ENCODE measurements at places on chromosomes 11 and 22.
A peak's percentile ranks its signal among the peaks of the same experiment; 100 is the strongest.

GRCh38 chr22:27913162-27913741 lies 5.8 kb downstream of the PITPNB start:
- no peak for DNase-seq

GRCh38 chr11:22337596-22338485 lies at the start of gene SLC17A6:
TSS of gene SLC17A6 (plus strand) at chr11:22338381. CDS start at chr11:22338534, 153 bp downstream.
- no peak for DNase-seq

DNA sequence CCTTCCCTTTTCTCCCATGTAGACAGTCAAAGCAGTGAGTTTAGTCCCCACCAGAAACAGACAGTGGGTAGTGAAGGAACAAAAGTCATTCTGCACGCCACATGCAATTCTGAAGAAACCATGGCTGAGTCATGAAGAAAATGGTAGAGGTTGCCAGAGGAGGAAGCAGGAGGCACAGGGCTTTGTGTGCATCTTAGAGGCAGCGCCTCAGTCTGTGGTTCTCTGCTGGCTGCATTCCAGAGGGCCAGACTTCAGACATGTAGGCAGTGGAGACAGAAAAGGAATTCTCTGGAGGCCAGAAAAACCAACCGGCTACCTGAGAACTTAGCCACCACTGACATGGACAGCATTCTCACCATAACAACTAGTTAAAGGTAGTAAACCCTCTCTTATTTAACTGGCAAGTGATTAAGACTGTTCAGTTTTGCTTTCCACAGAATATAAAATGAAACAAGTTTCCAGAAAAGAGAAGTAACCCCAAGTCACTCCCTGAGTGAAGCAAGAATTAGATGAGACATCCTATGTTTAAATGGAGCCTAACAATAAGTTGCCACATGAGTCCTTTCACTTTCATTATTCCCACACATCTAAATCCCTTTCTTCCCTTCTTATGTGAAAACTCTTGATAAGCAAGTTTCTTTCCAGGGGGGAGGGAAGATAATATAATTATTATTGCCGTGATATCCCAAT lies 556.1 kb downstream of the SOX6 start:
- no peak for DNase-seq

DNA sequence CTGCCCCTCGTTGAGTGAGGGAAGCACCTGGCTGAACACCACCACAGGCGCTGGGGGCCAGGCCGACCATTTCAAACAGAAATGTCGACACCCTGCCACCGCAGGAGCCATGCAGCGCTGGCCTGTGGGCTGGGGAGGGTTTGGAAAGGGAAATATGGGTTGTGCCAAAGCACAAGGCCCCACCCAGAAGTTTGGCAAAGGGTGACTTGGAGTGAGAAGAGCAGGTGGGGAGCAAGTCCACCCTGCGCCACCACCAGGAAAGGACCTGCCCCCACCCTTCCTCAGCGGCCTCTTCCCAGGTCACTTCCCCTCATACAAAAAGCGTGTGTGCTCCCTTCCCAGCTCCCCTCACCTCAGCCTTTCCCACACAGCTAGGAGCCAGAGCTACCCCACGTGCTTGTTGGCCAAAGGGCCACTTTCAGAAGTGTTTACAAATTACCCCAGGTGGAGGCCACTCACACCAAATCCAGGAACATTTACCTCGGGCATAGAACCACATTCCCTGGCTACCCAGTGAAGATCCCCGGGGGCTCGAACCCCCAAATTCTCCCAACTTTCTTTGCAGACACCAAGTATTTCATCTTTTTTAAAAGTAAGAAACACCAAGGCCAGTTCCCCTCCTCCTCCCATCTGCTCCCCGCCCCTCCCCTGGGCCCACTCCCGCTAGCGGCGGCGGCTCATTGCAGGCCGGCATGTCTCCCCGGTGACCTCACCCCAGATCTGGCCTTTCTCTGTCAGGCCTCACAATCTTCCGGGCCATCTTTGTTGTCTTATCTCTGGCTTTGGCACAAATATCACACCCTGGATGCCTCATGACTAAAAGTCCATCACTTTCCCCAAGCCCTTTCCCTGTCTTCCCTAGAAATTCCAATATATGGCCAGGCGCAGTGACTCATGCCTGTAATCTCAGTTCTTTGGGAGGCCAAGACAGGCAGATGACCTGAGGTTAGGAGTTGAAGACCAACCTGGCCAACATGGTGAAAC lies 20.5 kb upstream of the SCGB1A1 start:
- peak; percentile 91 for DNase-seq

DNA sequence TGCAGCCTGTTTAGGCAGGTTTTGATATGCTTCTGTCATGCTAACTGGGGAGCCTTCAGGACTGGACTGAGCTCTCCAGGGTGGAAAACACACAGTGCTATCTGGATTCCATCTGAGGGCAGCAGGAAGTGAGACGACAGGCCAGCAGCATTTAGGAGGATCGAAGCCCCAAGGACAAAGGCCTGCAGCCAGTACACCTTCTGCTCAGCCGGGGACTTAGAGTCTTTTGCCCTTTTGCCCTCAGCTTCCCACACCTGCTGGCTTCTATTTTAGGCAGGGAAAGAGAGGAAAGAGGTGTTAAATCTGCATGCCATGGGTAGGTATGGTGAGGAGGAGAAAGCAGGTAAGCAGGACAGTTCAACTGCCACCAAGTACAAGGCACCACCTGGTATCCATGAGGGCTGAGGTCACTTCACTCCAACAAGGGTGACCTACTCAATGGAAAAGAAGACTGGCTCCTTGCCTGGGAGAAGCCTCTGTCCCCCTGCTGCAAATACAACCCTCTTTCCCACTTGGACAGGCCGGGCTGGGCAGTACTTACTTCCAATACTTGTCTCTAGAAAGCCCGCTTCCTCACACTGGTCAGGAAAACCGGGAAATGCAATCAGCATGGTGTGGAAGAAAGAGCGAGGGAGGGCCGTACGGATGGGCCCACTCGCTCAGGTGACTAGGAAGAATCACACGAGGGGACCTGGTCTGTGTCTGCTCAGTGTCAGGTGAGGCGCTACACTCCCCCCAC lies 12.3 kb downstream of the LARGE2 start:
- no peak for DNase-seq

GRCh38 chr11:29628609-29629008 lies 388.2 kb downstream of the KCNA4 start:
- DNase-seq = no peak

DNA sequence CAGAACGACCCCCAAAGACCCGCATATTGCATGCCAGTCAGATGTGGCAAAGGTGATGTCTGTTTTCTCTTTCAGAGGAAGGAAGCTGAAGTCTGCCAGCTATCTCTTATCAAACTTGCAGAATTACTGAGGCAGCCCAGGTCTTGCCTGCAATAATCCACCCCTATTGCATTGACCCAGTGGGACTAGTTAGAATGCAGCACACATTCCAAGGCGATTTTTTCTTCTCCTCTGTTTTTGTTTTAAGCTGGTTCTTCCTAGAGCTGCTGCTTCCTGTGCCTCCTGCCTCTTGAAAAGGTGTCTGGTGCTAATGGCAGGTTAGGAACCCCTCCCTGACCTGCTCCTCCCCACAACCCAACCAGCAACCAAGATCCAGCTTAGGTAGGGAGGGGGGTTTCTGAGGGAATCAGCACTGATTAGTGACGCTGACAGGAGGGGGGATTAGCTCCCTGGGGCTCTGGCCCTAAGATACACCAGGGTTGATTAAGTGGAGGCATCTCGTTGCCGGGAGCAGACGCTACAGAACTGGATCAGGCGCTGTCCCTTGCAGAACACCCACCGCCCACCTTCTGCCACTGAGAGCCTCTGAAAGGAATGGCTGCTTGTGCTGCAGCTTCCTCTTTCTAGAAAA lies 2.8 kb downstream of the NTM start:
- DNase-seq = no peak

GRCh38 chr11:73178681-73179080 lies 36.6 kb upstream of the FCHSD2 start:
- DNase-seq = no peak

- no peak for DNase-seq
These were observed 18.8 kb downstream of the RRP7A start for GRCh38 chr22:42500836-42501179.

DNA sequence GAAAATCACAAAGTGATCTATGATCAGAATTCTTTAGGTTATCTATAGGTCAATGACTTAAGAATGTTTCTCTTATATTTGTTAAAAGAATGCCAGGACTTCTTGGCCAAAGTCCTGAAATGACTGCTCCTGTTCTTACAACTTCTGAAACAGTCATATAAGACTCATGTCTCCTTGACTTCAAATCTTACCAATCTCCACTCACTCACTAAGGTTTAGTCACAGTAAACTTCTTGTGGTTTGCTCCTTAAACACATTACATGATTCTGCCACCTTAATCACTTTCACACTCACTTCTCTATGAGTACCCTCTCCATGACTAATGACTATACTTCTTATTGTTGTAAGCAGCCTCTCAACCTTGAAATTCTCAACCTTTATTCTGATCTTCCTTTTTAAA lies 648.7 kb upstream of the CCDC179 start:
- no peak for DNase-seq

GRCh38 chr11:88012456-88012855 lies 162.8 kb downstream of the RAB38 start:
- DNase-seq = no peak

DNA sequence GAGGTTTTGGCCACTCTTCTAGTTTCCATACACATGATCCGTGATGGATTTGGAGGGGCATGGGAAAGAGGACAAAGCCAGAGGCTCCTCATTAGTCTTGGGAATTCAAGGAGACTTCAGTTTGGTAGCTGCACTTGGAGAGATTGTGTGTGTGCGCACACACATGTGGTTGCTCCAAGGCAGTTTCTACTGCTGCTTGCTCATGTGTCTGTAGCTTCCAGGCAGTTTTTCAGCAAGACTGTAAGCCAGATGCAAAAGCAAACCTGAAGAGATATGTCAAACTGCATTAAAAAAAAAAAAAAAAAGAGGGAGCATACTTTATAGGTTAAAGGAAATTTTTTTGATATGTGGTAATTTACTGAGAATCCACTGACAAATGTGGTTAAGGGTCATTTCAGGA lies 95.7 kb downstream of the OSBP2 start:
- no peak for DNase-seq

- DNase-seq = no peak
These were observed 4.6 kb upstream of the CD6 start for GRCh38 chr11:60966890-60967289.

GRCh38 chr11:70871881-70872280 lies 380.5 kb downstream of the SHANK2 start:
- no peak for DNase-seq

GRCh38 chr11:2869561-2870427 lies 15.8 kb downstream of the CDKN1C start:
- no peak for DNase-seq

GRCh38 chr11:84089072-84090057 lies 803.2 kb upstream of the CCDC90B start:
- DNase-seq = no peak

DNA sequence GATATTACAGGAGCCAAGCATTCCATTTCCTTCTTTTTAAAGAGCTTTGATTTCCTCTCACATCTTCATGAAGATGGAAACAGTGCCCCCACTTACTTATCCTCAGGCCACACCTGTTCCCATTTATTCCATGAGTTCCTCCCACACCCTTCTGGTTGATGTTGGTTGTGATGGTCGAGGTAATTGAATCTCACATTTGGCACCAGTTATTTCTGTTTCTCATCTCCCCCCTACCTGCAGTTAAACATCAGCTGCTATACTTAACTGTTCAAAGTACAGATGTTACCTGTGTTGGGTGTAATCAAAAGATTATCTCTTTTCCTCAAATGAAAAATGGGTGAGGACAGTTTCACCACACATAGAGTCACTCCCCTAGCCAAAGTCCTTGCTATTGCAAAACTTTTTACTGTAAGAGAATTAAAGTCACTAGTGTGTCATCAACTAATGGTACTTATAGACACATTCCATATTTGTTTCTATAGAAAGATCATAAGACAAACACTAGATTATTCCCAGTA lies 1.9 kb downstream of the TMEM45B start:
- DNase-seq = no peak

DNA sequence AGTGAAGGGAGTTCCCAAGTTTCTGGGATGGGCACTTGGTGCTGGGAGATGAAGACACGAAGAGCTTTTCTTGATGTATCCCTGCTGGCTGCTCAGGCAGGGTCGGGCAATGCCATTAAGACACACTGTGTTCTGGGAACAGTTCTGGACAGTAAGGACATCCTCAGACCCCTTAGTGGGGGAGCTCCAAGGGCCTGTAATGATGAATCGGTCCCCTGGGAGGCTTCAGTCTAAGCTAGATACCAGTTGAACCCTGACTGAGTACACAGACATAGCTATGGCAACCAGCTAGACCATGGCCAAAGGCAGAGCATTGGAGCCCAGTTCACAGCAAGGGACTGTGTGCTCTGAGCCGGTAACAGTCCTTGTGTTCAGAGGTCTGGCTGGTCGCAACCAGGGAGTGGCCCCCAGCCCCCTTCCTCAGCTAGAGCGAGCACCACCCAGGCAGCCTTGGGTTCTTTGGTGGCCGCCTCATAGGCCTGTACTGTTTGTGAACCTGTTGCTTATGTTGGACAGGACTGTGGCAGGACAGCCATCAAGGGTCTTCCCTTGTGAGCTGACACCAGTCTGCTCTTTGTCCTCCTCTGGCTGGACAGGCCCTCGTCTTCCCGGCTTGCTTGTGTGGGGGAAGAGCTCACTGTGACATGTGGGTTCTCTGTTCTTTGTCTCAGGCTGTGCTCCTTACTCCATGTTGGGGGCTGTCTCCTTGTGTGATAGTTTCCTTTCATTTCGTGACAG lies 25.0 kb downstream of the MED15 start:
- no peak for DNase-seq

GRCh38 chr11:132298357-132298756 lies 927.9 kb downstream of the NTM start:
- DNase-seq = no peak

DNA sequence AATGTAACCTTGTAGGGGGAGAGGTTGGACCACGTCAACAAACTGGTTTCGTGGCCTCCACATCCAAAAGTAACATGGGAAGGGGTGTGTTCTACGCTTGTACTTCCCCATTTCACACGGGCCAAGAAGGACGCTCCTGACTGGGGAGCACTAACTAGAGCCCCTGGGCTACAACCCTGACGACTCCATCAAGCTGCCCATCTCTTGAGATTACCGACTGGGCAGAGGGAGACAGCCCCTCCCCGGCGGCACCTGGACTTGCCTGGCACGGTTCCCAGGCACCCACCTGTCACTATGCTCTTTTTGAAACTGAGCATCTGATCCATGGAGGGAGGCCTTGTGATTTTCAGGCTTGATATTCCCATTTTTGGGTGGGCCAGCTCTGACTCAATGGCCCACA lies 68.5 kb downstream of the SHANK2 start:
- DNase-seq = no peak

DNA sequence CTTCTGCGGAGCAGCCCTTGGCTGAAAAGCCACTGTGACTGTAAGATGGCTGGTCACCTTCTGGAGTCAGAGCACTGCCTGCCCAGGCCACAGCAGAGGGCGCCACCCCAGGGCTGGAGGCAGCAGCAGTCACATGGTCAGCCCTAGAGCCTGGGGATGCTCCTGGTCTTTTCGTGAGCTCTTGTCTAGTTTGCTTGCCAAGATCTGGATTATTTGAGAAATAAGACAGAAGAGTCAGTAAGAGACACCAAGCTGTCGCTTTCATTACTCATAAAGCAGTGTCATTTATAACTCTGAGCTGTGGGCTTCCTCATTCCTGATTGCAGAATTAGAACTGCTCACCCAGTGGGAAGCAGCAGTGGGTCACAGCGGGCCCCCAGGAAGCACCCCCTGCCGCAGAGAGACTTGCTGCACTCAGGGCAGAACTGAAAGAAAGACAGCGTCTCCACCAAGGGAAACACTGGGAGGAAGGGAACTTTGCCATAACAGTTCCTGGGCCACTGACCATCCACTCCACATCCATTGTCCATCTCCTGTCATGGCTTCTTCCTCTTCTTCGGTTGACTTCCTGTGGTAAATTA lies 56.7 kb downstream of the PPP6R2 start:
- no peak for DNase-seq

GRCh38 chr11:120183701-120184141 lies 27.1 kb upstream of the OAF start:
- DNase-seq = no peak

GRCh38 chr22:44574640-44575380 lies 76.8 kb upstream of the RTL6 start:
- no peak for DNase-seq

Measured in GF-D8 (cell line).